ENCODE measurements at places on chromosomes 6 and 20. TPM values are rescaled to one million over a fixed set of nuclear protein-coding genes. Genes with fewer than 3 reads are reported as not detected.

PSORS1C2 gene
- total RNA-seq = not detected

KCNQ5 gene
- total RNA-seq = 0.84 TPM

- DNase-seq = peak; percentile 54
Observed at GRCh38 chr20:3980260-3981131, 34.9 kb downstream of the RNF24 start.

DNA sequence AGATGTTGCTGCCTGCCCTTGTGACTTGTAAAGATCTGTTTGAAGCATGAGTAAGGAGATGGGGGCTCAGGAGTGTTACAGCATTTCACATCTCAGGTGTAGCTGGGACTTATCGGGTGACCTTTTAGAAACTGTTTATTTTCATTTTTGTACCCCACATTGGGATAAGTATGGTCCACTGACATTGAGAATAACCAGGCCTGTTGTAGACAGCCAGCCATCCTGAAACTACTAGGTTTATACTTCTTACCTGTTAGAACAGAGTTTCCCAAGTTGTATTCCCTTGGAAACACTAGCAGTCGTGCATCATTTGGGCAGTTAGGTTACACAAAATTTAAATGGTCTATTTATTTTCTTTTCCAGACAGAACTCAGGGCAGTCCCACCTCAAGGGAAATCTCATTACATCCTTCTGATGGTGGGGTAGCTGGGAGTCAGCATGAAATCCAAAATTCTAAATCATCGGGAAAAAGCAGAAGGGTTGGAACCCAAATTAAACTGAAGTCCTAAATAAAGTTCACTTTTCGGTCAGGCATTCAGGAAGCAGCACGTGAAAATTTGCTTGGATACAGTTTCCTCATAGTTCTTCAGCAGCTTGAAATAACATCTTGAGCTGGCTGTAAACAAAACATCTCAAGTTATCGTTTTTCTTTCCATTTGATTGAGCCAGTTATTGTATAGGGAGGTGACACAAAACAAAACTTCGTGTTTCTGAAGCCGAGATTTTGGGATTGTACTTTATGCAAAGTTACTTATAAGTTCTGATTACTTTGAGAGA lies 30.5 kb downstream of the FOXO3 start:
- DNase-seq = no peak

GRCh38 chr6:23448281-23448680 lies 677.7 kb upstream of the NRSN1 start:
- no peak for DNase-seq

- DNase-seq = no peak
Observed at GRCh38 chr6:5540370-5540769, 279.1 kb downstream of the FARS2 start.

DNA sequence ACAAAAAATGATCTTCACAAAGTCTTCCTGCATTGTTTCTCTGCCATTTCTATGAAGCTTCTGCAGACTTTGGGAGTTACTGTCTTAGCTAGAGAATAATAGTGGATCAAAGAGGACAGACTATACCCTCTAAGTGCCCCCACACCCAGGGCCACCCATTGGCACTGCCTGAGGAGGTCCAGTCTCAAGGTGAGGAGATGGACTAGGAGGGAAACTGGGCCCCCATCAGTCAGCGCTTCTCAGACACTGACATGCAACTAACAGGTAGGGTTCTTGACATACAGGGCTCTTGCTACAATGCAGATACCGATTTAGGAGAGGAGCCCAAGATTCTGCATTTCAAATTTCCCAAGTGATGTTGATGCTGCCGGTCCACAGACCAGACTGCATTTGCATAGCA lies 24.3 kb downstream of the PCNA start:
- no peak for DNase-seq

C20orf144 gene
- not detected for total RNA-seq

- peak; percentile 90 for DNase-seq
Observed at GRCh38 chr6:87723170-87724078, 21.4 kb upstream of the AKIRIN2 start.

DNA sequence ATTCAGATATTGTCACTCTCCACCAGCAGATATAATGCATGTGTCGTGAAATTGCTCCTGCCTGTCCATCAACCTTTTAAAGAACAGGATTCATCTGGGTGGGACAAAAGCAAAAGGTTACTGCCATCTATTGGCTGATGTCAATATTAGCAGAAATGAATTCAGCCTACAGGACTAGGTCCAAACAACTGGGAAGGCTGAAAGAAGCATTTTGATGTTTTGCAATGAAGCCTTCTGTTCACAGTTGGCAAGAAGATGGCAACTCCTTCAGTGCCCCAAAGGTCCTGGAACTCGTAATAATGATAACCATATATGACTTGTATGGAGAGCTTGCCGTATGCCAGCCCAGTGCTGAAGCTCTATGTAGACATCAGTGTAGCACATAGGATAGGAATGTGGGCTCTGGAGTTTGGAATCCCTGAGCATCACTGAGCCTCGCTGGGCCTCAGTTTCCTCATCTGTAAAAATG lies 7.5 kb downstream of the BCAS1 start:
- DNase-seq = peak; percentile 43

EPPIN gene
- total RNA-seq = not detected

DNA sequence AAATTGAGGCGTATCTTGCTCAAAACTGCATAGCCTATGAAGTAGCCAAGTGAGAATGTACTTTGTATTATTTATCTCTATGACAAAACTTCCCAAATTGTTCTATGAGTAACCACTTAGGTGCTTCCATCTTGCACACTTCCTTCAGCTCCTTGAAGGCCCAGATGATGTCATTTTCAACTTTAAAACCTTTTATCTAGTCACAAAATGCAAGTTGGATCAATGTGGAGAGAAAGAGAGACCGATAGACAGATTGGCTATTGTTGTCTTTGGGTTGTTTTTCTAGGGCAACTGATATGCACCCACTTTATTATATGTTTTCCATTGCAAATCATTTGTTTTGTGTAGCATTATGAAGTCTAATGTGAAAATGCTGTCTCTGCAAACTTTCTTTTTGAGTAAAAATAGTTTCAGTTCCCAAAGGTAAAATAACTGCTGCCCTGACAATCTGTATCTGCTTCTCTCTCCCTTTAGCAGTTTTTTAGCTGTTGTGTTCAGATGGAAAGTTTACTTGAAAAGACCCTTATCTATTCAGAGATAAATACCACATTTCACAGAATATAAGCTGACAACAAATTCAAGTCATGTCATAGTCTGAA lies 73.7 kb upstream of the CITED2 start:
- DNase-seq = no peak

DNA sequence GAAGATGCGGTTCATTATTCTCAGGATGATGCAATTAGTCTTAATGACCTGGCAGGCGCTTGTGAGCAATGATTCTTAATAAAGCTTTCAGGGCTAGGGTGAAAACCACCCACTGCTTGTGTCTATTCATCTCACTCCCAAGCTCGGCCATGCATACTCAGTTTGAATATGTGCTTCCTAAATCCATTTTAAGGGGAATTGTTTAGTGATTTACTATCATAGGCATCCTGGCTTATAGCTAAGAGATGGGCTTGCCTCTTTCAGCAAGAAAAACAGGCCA lies 141.1 kb upstream of the SLC24A3 start:
- DNase-seq = no peak

DNA sequence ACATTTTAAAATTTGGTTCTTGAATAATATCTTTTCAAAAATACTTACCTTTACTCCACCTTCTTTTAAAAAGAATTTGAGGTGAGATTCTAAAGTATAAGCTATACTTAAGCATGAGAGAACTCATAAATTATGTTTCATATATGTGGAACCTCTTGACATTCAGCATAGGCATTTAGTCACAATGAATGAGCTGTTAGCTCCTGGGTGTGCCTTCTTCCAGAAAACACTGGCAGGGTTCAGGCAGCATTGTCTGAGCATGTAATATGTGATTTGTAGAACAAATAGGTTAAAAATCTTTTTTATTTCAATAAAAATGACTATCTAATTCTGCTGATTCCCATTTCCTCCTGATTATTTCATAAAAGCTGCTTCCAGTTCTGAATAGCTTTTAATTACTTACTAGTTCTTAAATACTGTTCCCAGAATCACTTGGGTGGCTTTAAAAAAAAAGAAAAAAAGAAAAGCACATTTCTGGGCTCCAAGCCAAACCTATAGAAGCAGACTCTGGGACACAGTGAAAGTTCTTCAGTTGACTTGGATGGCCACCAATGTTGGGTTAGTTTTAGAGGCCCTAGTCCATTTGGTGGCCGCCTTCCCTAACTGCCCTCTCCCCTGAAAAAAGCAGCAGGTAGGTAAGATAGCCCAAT lies 20.2 kb downstream of the RNF8 start:
- no peak for DNase-seq

DNA sequence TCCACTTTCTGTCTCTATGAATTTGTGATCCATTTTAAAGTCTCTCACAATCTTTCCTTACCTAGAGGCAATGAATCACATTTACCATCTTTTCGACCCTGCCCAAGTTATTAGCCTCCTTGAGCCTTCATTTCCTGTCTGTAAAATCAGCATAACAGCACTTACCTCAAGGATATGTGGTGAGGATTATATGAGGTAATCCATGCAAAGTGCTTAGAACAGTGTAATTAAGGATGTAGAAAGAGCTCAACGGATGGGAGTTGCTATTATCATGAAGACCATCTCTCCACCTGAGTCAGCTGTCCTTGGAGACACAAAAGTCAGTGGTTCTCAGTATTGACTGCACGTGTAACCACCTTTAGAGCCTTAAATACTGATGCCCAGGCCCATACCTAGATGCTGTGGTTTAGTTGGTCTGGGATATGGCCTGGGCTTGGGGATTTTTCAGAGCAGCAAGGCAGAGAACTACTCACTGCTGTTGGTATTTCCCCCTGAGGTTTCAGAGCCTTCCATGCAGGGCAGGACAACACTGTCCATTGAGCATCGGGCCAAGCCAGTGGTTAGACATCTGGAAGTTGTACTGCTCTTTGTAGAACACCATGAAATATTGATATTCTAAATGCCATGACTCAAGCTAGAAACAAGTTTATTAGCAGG lies 55.8 kb downstream of the LYRM2 start:
- no peak for DNase-seq

DNA sequence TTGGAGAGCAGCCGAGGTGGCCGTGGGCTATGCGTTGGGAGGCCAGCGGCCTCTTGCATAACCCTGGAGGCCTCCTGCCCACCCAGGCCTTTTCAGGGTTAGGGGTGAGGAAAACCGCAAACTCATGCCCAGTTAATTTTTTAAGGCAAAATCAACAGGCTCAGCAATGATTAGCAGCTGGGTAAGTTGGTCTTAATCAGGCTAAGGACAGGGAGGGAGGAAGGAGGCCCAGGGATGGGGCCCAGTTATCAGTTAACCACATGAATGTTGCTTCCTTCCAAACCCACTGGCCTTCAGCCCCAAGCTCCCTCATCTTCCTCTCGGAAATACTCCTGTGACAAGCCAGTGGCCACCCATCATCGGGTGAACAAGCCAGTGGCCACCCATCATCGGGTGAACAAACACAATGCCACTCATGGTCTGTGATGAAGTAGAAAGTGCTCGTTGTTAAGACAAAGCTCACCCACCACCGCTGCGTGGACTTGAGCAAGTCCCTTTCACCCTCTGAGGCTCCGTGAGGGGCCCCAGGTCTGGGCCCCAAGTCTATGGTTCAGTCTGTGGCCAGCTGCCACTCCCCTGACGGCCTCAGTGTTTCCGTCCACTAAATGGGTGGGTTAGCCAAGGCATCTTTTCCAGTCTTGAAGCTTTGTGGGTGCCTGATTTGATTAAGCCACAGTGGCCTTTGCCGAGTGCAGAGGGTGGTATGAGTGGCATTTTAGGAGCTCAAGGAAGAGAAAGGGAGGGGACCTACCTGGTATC lies 39.4 kb downstream of the HNF4A start:
- no peak for DNase-seq

GRCh38 chr6:52532457-52532856 lies 44.4 kb downstream of the TRAM2 start:
- DNase-seq = no peak

FLRT3 gene
- total RNA-seq = 0.69 TPM

- DNase-seq = no peak
Observed at GRCh38 chr6:90714319-90714718, 127.4 kb upstream of the MAP3K7 start.

DNA sequence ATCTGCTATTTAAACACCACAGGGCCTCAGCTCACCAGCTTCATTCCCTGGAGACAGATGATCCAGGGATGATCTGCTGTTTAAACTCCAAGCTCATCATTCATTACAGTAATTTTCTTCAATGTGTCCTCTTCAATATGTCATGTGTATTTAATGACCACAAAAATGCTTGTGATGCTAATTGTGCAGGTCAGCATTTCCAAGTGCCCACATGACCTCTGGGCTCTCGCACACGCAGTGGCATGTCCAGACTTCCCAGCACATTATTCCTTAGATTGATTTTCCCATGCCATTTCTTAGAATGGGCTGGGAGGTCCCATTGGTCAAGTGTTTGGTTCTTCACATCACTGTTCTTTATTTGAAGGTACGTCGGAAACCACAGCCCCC lies 434.4 kb downstream of the HAO1 start:
- DNase-seq = no peak

TINAG gene
- not detected for total RNA-seq

GRCh38 chr20:25323496-25324246 lies 67.0 kb downstream of the ABHD12 start:
- no peak for DNase-seq

GRCh38 chr6:39309942-39310531 lies 4.2 kb downstream of the KCNK17 start:
- peak; percentile 44 for DNase-seq

THEMIS gene
- not detected for total RNA-seq

Measured in NCI-H460 (cell line).